ENCODE measurements at places on chromosomes 6 and 20.

- H3K4me3 ChIP-seq = no peak overlapping the region
- no peak for DNase-seq
Measured at GRCh38 chr6:128663238-128663637, 142.8 kb upstream of the PTPRK start.

DNA sequence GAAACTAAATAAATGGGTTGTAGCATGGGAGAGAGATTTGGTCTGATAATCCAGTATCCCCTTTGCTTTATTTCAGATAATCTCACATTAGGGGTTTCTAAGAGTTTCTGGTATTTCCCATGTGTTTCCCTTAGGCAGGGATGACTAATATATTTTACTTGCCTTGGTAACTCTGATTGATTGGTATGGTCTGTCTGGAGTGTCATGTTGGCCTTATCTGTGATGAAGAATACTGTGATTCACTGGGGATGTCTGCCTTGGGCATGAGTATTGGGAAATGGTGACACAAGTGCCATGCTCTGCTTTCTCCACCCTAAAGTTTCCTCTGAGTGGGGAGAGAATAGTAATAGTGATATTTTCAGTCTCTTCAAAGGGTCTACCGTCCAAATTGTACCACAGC lies 10.1 kb downstream of the SLC22A2 start:
- H3K4me1 ChIP-seq = peaks cover 76% of the 10 kb centered on the region
- no peak for DNase-seq
- peak overlapping the region; percentile 58 for H3K27ac ChIP-seq
- peaks cover under 1% of the 10 kb centered on the region for H3K27me3 ChIP-seq

- no peaks in the 10 kb centered on the region for H3K27me3 ChIP-seq
- H3K4me3 ChIP-seq = no peak overlapping the region
- no peak for DNase-seq
- H3K27ac ChIP-seq = no peak overlapping the region
- peaks cover 9% of the 10 kb centered on the region for H3K4me1 ChIP-seq
Measured at GRCh38 chr6:142707255-142707654, 237.7 kb downstream of the HIVEP2 start.

DNA sequence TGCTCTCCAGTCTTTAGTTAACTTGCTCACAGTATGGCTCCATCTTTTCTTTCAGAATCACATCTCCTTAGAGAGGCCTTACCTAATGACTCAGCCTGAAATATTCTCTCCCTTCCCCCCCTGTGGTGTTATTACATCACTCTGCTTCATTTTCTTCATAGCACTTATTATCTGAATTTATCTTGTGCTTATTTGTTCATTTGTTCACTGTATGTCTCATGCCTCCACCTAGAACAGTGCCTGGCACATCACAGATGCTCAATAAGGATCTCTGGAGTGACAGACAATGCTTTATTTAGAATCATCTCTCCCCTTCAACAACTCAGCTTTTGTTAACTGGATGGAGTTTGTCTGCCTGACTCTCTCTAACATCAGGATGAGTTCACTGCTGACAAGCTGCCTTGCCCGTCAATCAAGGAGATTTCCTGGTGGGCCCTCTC lies 96.6 kb upstream of the MAN1A1 start:
- H3K4me3 ChIP-seq = no peak overlapping the region
- no peaks in the 10 kb centered on the region for H3K27me3 ChIP-seq
- no peak for DNase-seq
- H3K27ac ChIP-seq = no peak overlapping the region
- H3K4me1 ChIP-seq = peaks cover 18% of the 10 kb centered on the region

- peaks cover 33% of the 10 kb centered on the region for H3K4me1 ChIP-seq
- peak overlapping the region; percentile 87 for H3K4me3 ChIP-seq
- H3K27ac ChIP-seq = no peak overlapping the region
- peaks cover 78% of the 10 kb centered on the region for H3K27me3 ChIP-seq
Measured at GRCh38 chr6:45423824-45424450, 46.2 kb upstream of the SUPT3H start.

GRCh38 chr6:32175711-32176475 lies at the start of gene AGPAT1:
TSS of gene AGPAT1 (minus strand) at chr6:32176084. CDS start at chr6:32171496, 4,588 bp downstream.
- H3K27ac ChIP-seq = peak within 1 kb of the TSS; percentile 98
- peaks cover 38% of the 10 kb centered on the region for H3K4me1 ChIP-seq
- H3K4me3 ChIP-seq = peak within 1 kb of the TSS; percentile 82
- H3K36me3 ChIP-seq = peaks cover 21% of the 10 kb centered on the region

- H3K27ac ChIP-seq = no peak overlapping the region
- H3K4me3 ChIP-seq = no peak overlapping the region
- H3K36me3 ChIP-seq = no peaks in the 10 kb centered on the region
Measured at GRCh38 chr20:10927936-10928840, 254.4 kb upstream of the JAG1 start.

DNA sequence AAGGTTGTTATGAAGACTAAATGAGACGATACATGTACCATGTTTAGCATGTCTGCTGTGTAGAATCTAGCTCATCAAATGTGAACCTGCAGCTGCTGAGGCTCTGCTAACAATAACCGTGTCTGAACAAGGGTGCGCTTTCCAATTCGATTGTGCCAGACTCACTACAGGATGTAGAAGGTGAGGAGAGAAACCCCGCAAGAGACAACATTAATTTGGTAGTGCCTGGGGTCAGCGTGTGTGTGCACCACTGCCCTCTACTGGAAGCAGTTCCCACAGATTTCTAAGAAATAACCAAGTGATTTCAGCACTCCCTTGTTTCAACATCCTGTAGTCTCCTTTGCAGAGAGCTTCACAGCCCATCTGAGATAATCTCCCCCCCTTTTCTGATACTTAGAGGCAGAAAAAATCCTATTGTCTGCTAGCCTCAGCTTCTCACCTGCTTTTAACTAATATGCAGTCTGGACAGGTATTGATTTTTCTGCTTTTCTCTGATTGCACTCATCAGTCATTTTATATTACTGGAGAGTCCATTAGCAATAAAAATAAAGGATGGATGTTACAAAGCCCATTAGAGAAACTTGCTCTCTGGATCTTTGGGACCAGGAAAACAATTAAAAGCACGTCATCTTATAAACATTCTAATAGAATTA lies 96.7 kb upstream of the BACH2 start:
- H3K4me1 ChIP-seq = peaks cover 26% of the 10 kb centered on the region
- peak; percentile 69 for DNase-seq
- H3K36me3 ChIP-seq = no peaks in the 10 kb centered on the region
- H3K27ac ChIP-seq = no peak overlapping the region
- no peak overlapping the region for H3K4me3 ChIP-seq

DNA sequence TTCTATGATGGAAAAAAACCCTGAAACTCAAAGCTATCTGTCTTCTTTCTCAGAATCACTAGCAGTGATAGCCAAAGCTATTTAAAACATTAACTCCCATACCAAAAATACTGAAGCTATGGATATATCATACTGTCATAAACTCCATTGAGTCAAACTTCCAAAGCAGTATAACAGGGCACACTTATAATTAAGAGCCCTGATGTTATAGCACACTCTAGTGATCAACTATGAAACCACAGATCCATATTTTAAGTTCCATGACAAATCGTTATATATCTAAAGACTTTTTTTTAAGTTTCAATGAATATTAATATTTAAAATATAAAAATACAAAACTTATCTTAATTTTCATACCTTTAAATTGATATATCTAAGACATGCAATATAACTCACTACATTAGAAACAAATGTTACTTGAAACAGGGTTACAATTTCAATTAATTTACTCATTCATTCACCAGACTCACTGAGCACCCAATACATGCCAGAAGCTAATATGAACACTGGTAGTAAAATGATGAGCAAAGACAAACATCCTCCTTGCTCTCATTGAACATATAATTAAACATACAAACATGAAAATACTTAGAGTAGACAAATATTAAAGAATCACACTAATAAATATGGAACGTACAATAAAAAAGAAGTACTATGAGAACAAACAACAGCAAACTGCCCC lies 69.3 kb downstream of the IBTK start:
- H3K4me3 ChIP-seq = no peak overlapping the region
- H3K27ac ChIP-seq = no peak overlapping the region
- no peak for DNase-seq
- no peaks in the 10 kb centered on the region for H3K27me3 ChIP-seq

DNA sequence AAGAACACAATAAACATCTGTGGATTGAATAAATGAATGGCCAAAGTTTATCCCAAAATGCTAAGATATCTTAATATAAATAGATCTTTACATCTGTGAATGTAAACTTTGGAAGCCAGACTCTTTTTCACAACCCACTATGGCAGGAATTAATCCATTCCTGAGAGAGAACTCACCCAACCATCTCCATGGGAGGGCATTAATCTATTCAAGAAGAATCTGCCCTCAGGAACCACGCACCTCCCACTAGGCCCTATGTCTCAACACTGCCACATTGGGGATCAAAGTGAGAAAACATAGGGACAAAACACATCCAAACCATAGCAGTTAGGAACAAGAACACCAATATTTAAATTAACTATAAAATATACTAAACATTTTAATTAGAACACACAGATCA lies 3.4 kb downstream of the UBE3D start:
- H3K27ac ChIP-seq = no peak overlapping the region
- H3K4me3 ChIP-seq = no peak overlapping the region
- no peaks in the 10 kb centered on the region for H3K27me3 ChIP-seq
- peaks cover 19% of the 10 kb centered on the region for H3K4me1 ChIP-seq

DNA sequence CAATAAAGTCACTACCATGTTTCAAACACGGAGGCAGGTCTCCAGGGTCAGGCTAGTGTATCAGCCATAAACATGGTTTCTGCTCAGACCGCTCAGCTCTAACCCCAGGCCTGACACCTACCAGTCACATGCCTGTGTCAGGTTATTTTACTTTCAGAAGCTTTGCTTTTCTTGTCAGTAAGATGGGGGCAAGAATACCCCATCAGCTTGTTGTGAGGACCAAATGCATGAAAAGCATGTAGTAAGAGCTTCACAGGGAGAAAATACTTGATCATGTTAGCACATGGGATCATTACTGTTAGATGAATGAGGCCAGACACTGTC lies 65.2 kb upstream of the PIM1 start:
- H3K4me3 ChIP-seq = no peak overlapping the region
- H3K27me3 ChIP-seq = no peaks in the 10 kb centered on the region
- peaks cover 7% of the 10 kb centered on the region for H3K36me3 ChIP-seq
- peaks cover 65% of the 10 kb centered on the region for H3K4me1 ChIP-seq
- H3K27ac ChIP-seq = peak overlapping the region; percentile 95
- DNase-seq = no peak

- H3K4me3 ChIP-seq = no peak overlapping the region
- H3K27me3 ChIP-seq = no peaks in the 10 kb centered on the region
- no peak for DNase-seq
- no peak overlapping the region for H3K27ac ChIP-seq
Measured at GRCh38 chr20:48214601-48215000, 429.3 kb upstream of the SULF2 start.

Measured in WTC11 (cell line).